SK-N-MC (cell line): ENCODE measurements at places on chromosomes 1 and 21.

DNA sequence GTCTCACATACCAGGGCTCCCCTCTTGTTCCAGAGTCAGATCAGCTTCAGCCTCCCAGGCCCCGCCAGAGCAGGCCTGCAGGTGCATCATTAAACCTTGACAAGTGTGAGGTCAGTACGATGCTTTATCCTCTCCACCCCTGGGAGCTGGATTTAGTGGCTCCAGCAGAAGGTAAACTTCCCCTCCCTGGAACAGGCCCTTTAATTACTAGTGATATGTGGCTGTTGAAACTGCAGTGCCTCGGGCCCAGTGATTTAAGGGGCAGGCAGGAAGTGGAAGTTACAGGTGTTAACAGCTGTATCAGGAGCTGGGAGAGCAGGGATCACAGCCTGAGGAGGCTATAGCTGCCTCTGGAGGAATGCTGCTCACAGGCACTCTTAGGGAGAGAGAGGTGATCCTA lies 132.4 kb upstream of the KLHDC7A start:
- no peak for DNase-seq

- no peak for DNase-seq
Observed at GRCh38 chr1:110068646-110069403, 1.6 kb downstream of the ALX3 start.

GRCh38 chr1:29162476-29163138 lies 19.1 kb downstream of the SRSF4 start:
- DNase-seq: no peak

- DNase-seq: no peak
Observed at GRCh38 chr1:213983493-213984386, 4.0 kb upstream of the PROX1 start.

GRCh38 chr21:42756580-42757250 lies 103.3 kb downstream of the PDE9A start:
- no peak for DNase-seq

GRCh38 chr1:74729741-74730478 lies 2.9 kb downstream of the CRYZ start:
- no peak for DNase-seq

DNA sequence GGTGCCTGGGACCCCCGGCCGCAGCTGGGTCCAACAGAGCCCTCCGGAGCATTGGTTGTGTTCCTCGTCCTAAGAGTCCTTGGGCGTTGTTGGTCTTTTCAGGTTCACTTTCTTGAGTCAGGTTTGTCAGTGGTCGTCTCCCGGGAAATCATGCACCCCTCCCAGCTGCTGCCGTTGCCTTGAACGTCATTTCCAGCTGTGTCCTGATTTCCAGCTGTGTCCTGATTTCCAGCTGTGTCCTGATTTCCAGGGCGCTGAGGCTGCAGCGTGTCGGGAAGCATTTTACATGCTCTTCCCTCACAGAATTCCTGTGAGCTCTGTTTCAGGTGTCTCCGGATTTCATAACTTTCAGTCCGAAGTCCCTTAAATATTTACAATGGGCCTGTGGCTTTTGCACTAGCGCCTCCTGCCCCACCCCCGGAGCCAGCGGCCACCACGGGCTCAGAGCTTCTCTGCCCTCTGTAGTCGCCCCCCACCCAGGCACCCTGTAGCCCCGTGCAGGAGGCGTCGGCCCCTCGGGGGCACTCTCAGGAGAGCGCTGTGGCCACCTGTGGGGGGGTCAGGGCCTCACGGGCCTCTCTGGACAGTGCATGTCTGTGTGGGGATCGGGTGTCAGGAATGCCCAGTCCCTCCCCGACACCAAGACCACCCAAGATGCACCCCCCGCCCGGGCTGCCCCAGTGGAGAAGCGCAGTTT lies 66.7 kb downstream of the COL18A1 start:
- DNase-seq: no peak
